ENCODE measurements at places on chromosomes 7 and 10. TPM values are rescaled to one million over a fixed set of nuclear protein-coding genes. Genes with fewer than 3 reads are reported as not detected.

GRCh38 chr10:102581981-102582580 lies 62.2 kb upstream of the TRIM8 start:
- DNase-seq: no peak

GRCh38 chr7:28572321-28573058 lies 160.2 kb downstream of the CREB5 start:
- DNase-seq: peak; percentile 9

DNA sequence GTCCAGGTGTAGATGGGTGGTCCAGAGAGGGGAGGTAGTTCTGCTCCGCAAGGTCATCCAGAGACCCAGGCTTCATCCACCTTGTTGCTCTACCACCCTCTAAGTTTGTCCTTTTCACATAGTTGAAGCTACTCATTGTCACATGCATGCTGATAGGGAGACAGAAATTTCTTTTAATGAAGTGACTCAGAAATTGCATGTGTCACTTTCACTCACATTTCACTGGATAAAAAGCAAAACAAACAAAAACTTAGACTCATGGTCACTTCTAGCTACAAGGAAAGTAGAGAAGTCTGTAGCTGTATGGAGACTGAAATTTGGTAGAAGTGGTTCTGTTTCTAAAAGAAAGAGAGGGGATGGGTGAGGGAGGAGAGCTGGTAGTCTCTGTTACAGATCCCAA lies 161.9 kb downstream of the SORCS3 start:
- no peak for DNase-seq

DNA sequence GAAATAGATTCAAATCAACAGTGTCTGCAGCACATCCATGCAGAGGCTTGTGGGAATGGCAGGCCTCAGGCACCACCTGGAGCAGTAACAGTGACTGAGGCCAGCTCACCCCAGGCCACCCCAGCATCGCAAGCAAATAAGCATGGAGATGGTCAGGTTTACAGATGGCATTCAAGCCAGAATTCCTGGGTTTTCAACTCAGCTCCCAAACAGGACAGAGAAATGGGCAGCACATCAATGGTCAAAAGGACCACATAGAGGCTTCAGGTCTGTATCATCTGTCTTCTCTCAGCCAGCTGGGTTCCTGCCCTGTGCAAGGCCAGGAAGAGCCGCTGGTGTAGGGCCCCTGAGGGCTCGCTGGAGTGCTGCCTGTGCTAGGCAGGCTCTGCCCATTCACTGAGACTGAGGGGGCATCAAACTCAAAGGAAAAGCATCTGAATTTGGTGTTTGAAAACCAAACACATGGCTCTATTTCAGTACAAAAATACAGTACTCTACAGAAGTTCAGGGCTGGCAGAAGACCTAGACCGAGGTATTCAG lies 112.5 kb downstream of the KMT2E start:
- DNase-seq: no peak

GRCh38 chr7:28613262-28613661 lies 200.9 kb downstream of the CREB5 start:
- peak; percentile 22 for DNase-seq

DNA sequence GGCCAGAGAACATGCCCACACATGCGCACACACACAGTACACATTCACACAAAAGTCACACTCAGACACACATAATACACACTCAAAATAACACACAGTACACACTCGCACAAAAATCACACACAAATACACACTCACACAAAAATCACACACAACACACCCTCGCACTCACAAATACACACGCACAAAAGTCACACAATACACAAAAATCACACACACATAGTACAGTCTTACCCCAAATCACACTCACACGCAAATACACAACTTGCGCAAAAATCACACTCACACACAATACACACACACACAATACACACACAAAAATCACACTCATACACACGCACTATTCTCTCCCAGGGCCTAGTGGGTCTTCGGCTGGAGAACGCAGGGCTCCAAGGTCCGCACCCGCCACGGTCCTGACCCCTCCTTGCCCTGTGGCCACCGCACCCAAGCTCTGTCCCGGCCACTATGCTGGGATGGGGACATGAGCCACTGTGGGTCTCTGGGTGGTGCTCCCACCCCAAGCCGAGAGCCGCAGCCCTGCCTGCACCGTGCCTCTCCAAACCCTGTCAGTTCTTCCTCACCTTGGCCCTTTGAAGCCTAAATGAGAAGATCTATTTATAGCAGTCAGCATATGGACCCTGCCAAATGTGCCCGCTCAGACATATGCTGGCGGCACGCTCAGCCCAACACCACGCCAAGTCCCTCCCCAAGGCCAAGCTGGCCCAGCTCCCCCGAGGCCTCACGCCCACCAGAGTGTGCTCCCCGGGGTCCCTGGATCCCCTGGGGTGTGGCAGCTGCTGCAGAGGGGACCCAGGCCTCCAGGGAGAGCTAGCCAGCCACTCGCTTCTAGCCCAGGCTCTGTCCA lies 55.9 kb downstream of the ELFN1 start:
- no peak for DNase-seq

- no peak for DNase-seq
Observed at GRCh38 chr10:271201-271600, 135.9 kb downstream of the ZMYND11 start.

GRCh38 chr10:5291501-5292195 lies 73.1 kb upstream of the UCN3 start:
- peak; percentile 67 for DNase-seq

DNA sequence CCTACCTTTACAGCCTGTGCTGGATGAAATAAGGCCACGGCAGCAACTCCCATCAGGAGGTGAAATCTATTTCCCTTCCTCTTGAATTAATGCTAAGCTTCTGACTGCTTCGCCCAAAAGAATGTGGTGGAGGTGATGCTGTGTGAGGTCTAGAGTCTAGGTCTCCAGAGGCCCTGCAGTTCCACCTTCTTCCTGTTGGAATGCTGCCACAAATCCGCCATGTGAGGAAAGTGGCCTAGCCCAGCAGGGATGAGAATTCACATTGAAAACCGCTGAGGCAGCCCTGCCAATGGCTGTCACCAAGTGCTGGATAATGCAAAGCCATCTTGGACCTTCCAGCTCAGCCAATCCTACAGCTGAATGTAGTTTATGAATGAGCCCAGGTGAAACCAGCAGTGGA lies 28.0 kb downstream of the RHOBTB1 start:
- peak; percentile 33 for DNase-seq

GRCh38 chr10:126504063-126504760 lies 115.9 kb upstream of the ADAM12 start:
- peak; percentile 84 for DNase-seq

- no peak for DNase-seq
Observed at GRCh38 chr10:48498940-48499510, 105.8 kb downstream of the ARHGAP22 start.

GRCh38 chr10:86657396-86658011 lies 3.2 kb downstream of the OPN4 start:
- DNase-seq: no peak

DNA sequence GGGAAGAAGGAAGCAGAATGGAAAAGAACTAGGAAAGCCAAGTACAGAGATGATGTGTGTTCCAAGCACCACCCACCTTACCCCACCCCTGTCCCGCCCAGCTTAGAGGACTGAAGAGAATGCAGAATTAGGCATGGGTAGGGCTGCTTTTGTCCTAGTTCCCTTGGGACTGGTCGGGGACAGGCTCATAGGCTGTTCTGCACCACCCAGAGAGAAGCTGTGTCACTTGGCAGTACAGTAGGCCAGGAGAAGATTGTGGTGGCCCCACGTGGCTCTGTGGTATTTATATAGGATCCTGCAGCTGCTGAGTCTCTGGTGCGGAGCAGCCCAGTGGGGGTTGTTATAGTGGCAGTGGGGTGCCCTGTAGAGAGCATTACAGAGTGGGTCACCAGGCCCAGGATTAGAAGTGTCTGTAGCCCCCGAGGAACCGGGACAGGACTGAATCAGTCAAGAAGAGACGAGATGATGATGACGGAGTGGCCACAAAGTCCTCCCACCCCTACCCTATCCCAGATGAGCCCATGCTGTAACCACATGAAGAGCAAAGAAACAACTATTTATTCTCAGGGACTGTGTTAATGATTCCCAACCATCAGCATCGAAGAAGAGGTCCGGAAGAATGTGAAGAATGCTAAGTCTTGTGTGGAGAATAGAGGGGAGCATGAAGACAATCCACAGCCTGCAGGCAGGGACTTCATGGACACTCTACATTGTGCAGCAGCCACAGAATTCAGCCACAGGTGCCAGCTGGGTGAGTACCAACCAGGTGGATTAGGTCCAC lies 88.9 kb downstream of the C1GALT1 start:
- no peak for DNase-seq

DNA sequence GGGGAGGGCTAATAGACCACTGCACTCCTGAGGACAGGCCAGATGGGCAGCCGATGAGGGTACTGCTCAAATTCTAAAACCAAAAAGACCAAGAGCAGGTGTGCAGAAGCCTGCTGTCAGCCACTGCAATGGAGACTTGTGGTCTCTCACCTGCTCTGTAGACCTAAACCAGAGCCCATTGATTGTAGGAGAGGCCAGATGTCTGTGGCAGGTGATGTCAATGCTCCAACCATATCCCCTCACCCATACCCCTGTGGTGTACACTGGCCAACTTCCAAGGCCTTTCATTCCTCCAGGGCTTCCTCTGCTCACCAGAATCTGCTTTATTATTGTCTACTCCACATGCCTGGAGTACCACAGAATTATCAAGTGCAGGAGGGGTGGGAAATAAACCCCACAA lies 116.9 kb upstream of the CHST15 start:
- DNase-seq: no peak

ADRA2A gene
- total RNA-seq: not detected

CPEB3 gene
- total RNA-seq: 0.80 TPM

RBM20 gene
- 1.3 TPM for total RNA-seq

HYAL4 gene
- 0.98 TPM for total RNA-seq

ABLIM1 gene
- total RNA-seq: 13.8 TPM

STK31 gene
- 1.6 TPM for total RNA-seq

AKR1C2 gene
- 0.66 TPM for total RNA-seq

NXPH1 gene
- total RNA-seq: not detected

GLI3 gene
- 9.6 TPM for total RNA-seq

OR13A1 gene
- 0.04 TPM for total RNA-seq

RAPGEF5 gene
- 5.6 TPM for total RNA-seq

EPHA1 gene
- total RNA-seq: 46.4 TPM

Data from PC-3 (cell line).